GDM1 (cell line): ENCODE measurements at places on chromosomes 16 and 17.
A peak's percentile ranks its signal among the peaks of the same experiment; 100 is the strongest.

DNA sequence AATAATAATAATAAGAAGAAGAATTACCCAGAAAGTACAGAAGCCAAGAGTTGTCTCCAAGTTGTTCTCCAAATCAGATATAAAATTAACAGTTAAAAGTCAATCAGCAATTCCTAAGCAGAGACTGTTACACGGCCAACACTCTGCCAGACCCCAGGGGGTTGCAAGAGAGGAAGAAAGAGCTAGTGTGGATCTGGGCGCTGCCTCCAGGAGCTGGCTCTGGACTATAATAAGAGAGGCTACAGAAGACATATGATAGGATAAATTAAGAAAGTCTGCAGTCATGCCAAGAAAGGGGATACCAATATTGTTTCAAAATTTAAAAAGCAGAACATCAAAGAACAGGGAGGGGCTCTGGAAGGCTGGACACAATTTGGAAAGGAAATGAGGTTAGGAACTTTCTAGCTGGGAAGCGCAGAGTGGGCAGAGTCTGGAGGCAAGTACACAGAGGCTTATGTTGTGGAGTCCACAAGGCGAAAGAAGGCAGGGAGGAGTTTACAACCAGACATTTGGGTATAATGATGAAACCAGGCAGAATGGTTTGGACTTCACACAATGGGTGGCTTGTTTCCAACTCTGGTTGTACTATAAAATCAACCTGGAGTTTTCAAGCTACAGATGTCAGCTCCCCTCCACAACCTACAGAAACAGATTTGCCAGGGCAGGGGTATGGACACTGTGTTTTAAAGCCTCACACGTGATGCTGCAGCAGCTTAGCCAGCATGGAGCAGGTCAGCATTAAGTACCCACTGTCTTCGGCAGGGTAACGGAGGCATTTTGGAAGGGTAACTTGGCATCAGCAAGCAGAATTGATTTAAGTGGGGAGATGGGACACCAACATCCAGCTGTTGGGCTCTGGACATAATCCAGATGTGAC, 49.4 kb downstream of the SLC39A11 start:
- DNase-seq, result no peak

DNA sequence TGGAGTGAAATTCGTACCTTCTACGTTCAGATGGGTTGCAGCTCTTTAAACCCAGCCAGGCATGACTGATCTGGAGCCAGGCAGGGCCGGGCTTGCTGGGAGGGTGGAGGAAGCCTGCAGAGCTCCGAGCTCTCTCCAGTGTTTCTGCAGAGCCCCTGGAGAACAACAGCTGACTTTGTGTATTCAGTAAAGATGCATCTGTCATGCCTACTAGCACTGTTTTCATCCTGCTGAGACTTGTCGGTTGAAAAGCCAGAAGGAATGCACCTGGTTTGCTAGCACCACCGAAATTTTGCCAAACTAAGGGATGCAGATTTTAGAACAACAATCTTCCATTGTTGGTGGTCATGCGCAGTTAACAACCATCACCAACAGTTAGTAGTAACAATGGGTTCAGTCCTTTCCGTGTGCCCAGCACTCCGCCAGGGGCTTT, 22.4 kb upstream of the SCNN1B start:
- no peak for DNase-seq

- DNase-seq, result no peak
Observed at GRCh38 chr17:72126575-72127486, 6.0 kb downstream of the SOX9 start.

- peak; percentile 23 for DNase-seq
Observed at GRCh38 chr17:31058976-31059375, 35.8 kb upstream of the NF1 start.

DNA sequence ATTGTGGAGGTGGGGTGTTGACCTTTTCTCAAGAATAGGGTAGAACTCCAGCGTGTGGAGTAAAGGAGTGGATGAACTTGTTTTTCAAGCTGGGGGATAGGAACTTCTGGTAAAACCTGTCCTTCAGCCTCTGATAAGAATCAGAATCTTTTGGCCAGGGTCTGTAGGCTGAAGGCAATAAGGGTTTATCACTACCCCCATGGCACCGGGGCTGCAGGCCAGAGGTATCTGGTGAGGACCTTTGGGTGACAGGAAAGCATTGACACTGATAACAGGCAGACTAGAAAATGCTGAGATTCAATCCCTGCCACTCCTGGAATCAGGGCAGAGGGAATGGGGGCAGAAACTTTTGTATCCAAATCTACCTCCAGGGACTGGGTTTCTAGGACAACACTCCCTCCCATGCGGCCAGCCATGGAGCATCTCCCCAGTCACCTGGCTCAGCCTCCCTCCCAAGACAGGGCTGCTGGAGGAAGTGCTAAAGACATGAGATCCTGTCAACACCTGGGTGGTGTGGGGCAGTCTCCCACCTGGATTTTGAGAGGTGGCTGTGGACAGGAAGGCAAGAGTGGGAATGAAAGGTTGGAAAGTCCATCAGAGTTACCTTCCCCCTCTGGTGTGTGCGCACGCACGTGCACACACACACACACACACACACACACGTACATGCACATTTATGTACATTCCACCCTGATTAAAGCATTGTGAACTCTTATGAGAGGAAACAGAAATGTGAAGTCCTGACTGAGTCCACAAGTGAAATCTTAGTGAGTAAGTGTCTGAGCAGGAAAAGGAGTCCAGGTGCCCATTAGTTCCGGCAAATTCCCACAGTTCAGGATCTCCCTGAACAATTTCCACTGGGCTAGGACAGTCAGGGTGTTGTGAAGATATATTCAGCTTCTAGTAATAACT, 53.1 kb upstream of the MARCHF10 start:
- DNase-seq, result no peak

- DNase-seq, result no peak
Observed at GRCh38 chr16:77991701-77992100, 30.6 kb upstream of the CLEC3A start.

GRCh38 chr17:3959295-3959899, 4.8 kb downstream of the ATP2A3 start:
- DNase-seq, result no peak

- no peak for DNase-seq
Observed at GRCh38 chr17:37167756-37168155, 208.0 kb upstream of the C17orf78 start.

DNA sequence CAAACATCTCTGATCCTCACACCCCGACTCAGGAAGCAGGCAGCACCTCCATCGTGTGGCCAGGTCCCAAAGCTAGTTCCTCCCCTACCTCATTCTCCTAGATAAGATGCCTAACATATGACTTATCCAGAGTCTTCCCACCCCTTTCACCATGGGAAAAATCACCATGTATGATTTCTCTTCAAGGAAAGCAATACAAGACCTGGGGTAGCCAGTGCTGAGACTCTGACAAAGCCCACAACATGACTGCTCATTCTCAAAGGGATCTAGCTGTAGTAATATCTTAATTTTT, 45.1 kb downstream of the CMTM4 start:
- DNase-seq, result no peak
